ENCODE measurements at places on chromosomes 4 and X. TPM values are rescaled to one million over a fixed set of nuclear protein-coding genes. Genes with fewer than 3 reads are reported as not detected.

- DNase-seq: no peak
Observed at GRCh38 chrX:35670889-35671288, 127.3 kb upstream of the MAGEB16 start.

- DNase-seq: no peak
Observed at GRCh38 chr4:120081726-120082125, 15.1 kb upstream of the MAD2L1 start.

The CT83 gene
- not detected for total RNA-seq

GRCh38 chr4:85901500-85901899 is 426.6 kb downstream of the ARHGAP24 start:
- no peak for DNase-seq

Measured in OCI-LY7 (cell line).